HFFc6 (cell line): ENCODE measurements at places on chromosomes 6 and 20. TPM values are rescaled to one million over a fixed set of nuclear protein-coding genes. Genes with fewer than 3 reads are reported as not detected.
A peak's percentile ranks its signal among the peaks of the same experiment; 100 is the strongest.

- no peak overlapping the region for H3K27ac ChIP-seq
- no peaks in the 10 kb centered on the region; the same call in 1 of the 2 replicates for H3K4me1 ChIP-seq
- no peak overlapping the region for H3K4me3 ChIP-seq
Measured at GRCh38 chr6:167146977-167147376, 10.8 kb downstream of the GPR31 start.

DNA sequence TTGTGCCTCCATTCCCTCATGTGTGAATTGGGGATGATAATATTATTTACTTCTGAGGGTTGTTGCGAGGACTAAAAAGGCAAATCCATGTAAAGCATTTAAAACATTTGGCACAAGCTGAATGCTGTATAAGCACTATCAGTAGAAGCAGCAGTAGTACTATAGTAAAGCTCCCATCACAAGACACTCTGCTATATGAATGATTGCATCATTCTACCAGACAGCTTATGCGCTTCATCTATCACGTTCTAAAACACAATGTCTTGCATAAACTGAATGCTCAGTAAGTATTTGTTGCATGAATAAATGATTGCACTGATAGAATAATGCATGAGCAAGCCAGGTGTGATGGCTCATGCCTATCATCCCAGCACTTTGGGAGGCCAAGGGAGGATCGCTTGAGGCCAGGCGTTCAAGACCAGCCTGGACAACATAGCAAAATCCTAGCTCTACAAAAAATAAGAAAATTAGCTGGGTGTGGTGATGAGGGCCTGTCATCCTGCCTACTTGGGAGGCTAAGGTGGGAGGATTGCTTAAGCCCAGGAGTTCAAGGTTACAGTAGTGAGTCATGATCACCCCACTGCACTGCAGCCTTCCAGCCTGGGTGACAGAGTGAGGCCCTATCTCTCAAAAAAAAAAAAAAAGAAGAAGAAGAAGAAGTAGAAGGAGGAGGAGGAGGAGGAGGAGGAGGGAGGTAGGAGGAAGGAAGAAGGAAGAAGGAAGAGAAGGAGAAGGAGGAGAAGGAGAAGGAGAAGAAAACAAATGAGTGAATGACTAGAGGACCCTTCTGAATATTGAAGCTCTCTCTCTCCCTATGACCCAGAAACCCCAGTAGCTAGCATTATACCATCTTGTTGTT, 50.0 kb upstream of the FOXO3 start:
- no peaks in the 10 kb centered on the region for H3K4me1 ChIP-seq
- no peak overlapping the region for H3K27ac ChIP-seq
- H3K27me3 ChIP-seq, result no peaks in the 10 kb centered on the region
- H3K4me3 ChIP-seq, result no peak overlapping the region
- no peak for DNase-seq

DNA sequence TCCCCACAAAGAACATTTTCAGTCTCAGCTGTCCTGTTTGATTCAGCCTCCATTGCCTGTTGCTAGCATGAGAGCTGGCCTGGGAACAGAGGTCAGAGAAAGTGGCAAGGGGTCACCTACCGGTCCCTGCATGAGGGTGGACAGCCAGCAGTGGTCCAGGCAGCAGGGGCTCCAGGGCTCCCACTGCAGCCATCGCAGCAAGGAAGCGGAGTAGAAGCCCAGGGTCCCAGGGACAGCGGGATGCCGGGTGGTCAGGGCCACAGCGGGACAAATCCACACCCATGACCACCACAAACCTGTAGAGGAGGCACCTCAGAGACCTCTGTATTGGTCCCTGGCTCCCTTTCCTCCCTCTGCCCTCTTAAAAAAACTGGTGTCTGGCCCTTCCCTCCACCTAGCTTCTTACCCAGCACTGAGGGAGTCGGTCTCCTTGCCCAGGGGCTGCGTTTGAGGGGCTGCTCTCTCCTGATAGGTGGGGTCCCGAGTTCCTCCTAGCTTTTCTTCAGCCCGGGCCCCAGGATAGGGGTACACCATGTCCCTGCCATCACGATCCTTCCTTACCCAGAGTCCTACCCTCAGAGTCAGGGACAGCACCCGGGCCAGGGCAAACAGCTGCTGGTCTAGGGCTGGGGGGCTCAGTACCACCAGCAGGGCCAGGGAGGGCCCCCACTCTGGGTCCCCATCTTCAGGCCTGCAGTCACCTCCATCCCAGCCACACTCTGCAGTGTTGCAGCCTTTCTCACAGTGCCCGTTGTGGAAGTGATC, 8.4 kb upstream of the GPSM3 start:
- peaks cover 10% of the 10 kb centered on the region for H3K4me1 ChIP-seq
- H3K27ac ChIP-seq, result no peak overlapping the region
- H3K4me3 ChIP-seq, result no peak overlapping the region
- peaks cover 16% of the 10 kb centered on the region for H3K27me3 ChIP-seq

The MYLK2 gene
- total RNA-seq, result 0.20 to 0.30 TPM in 2 of 3 replicates, not detected in the other

DNA sequence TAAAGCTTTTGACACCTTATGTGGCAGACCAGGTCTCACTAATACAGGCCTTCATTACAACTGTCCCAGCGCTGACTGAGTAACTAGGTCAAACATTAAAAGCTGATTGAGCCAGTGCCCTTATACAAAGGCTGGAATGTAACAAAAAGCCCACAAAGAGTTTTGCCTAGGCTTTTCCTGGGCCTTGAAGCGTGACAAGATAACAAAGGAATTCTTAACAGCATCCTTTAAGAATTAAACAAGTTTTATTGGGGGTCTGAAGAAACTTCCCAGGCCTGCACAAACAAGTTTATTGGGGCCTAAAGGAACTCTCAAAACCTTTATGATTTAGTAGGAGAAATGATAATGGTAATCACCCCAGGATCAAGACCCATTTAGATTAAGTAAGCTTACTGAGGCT, 267.6 kb upstream of the FAM83B start:
- H3K27ac ChIP-seq, result no peak overlapping the region
- H3K4me1 ChIP-seq, result peaks cover 7% of the 10 kb centered on the region; the same call in 1 of the 2 replicates
- no peaks in the 10 kb centered on the region for H3K36me3 ChIP-seq
- peak; percentile 36 for DNase-seq

DNA sequence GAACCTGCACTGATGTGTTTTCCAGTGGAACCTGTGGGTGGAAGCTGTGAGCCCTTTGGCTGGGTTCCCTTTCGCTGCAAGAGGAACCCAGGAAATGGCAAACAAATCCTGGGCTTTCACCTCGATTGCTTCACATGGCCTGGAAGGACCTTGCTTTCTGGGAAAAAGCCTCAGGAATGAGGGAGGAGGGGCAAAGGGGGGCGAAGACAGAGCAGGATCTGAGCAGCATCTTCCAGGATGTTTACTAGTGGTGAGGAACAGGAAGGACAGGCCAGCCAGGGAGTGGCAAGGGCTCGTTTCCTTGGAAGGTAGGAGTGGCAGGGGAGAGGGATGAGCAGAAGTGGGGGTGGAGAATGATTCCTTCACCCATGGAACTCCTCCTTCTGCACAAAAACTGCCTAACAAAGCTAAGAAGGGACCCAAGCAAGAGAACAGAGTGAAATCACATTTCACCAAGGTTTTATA, 5.9 kb downstream of the SLC2A10 start:
- H3K36me3 ChIP-seq, result peaks cover 32% of the 10 kb centered on the region
- peak overlapping the region; percentile 65 for H3K27ac ChIP-seq
- H3K4me3 ChIP-seq, result peak overlapping the region; percentile 20
- peak; percentile 65 for DNase-seq
- H3K4me1 ChIP-seq, result peaks cover 47% of the 10 kb centered on the region
- no peaks in the 10 kb centered on the region; the same call in 1 of the 2 replicates for H3K27me3 ChIP-seq
